ENCODE measurements at places on chromosomes 2 and 18.

GRCh38 chr2:207385903-207386302 is 143.9 kb upstream of the CREB1 start:
- DNase-seq = no peak

DNA sequence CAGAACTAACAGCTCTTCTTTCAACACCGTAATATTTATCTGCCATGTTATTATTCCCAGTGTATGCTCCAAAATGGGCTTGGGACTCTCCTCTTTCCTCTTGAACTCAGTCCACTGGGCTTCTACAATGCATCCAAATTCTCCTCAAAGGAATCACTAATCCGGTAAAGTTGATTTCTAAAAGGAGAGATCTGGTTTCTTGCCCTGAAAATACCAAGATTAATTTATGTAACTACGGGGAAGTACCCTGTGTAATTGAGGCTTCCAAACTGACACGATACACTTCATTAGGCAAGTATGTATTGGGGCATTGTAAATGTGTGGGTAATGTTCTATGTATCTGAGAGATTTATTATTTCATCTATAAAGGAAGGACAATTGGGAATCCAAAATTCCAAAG is 5.7 kb downstream of the NCKAP5 start:
- no peak for DNase-seq

GRCh38 chr2:205834796-205835195 is 152.5 kb downstream of the NRP2 start:
- DNase-seq = no peak

- DNase-seq = no peak
Measured at GRCh38 chr18:39380186-39380725, 1814.7 kb upstream of the CELF4 start.

GRCh38 chr2:32058130-32058529 is 5.2 kb upstream of the SPAST start:
- DNase-seq = no peak

- DNase-seq = no peak
Measured at GRCh38 chr2:74851191-74851566, 17.3 kb downstream of the HK2 start.

DNA sequence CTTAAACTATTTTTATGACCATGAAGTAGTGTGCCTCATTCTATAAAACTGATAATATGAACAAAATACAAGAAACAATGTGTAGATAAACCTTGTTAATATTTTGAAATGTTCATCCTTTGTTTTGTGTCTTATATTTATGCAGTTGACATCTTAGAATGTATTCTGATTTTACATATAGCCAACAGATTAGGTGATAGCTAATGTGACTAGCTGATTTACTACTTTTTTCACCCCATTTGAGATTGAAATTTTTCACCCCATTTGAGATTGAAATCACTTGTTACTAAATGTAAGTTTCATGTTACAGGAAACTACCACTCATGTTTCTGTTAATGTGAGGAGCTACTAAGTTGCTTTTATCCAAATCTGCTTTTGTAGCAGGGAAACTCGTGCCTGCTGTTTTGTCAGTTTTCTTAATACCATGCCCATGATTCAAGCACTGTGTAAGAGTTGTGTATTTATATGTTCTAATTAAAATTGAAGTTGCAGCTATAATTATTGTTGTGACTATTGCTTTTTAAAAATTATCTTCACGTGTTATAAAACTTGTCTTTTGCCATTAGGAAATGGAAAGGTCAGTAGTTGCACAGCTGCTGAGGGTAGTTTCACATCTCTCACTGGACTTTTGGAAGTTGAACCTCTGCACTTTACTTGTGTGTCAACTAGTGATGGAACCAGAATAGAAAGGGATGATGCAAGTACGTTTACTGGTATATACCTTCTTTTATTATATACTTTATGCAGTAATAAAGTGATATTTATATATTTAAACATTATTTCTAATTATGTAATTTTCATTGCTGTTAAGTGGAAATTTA is 96.6 kb downstream of the BIRC6 start:
- no peak for DNase-seq

- no peak for DNase-seq
Measured at GRCh38 chr2:107259408-107260195, 373.6 kb upstream of the ST6GAL2 start.

DNA sequence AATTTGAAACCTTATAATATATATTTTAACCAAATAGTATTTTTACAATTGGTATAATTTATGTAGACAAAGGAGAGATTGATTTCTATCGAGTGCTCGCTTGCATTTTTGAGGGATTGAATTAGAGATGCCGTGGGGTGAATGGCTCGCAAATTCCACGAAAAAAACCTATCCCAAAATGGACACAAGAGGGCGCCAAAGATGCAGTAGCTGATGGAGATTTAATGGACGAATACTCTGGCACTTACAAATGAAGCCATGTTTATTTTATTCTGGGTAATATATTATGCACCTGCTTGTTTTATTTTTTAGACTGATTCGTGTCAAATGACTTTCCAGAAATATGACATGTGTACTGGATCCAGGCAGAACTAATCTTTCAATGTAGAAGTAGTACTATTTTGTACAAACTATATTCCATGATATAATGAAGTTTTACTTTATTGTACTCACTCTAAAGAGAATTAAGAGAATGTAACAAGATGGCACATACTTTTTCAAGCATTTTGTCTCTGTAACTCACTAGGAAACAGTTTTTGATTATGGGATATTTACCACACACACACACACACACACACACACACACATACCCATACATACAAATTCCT is 505.4 kb downstream of the PLCL1 start:
- DNase-seq = no peak

GRCh38 chr2:120396013-120396860 is 50.3 kb downstream of the INHBB start:
- DNase-seq = no peak

DNA sequence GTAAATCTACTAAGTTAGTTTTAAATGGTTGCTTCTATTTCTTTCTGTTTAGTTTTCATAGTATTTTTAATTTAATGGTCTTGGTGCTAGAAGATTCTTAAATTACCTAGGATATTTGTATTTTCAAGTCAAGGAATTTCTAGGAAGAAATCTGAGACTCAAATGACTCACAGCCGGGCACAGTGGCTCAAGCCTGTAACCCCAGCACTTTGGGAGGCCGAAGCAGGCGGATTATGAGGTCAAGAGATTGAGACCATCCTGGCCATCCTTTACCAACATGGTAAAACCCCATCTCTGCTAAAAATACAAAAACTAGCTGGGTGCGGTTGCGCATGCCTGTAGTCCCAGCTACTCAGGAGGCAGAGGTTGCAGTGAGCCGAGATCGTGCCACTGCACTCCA is 95.5 kb downstream of the C2orf74 start:
- DNase-seq = no peak

GRCh38 chr2:211836409-211836808 is 702.2 kb downstream of the ERBB4 start:
- DNase-seq = no peak

GRCh38 chr2:10834068-10834655 is 21.6 kb upstream of the PDIA6 start:
- no peak for DNase-seq

DNA sequence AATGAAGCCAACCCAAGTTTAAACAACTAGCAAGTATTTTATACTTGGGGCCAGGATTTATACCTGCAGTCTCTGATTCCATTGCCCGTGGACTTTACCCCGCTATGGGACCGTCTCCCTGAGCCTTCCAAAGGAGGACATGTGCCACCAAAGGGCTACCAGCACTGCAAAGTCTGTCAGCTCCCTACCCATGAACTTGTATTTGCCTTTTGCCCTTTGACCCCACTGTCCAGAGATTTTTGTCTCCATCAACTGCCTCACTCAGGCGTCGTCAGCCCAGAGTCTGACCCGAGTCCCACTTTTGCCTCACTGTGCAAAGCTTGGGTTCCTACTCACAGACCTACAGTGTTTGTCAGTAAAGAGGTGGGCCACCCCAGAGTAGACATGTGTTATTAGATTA is 40.6 kb downstream of the B3GNT2 start:
- DNase-seq = no peak

DNA sequence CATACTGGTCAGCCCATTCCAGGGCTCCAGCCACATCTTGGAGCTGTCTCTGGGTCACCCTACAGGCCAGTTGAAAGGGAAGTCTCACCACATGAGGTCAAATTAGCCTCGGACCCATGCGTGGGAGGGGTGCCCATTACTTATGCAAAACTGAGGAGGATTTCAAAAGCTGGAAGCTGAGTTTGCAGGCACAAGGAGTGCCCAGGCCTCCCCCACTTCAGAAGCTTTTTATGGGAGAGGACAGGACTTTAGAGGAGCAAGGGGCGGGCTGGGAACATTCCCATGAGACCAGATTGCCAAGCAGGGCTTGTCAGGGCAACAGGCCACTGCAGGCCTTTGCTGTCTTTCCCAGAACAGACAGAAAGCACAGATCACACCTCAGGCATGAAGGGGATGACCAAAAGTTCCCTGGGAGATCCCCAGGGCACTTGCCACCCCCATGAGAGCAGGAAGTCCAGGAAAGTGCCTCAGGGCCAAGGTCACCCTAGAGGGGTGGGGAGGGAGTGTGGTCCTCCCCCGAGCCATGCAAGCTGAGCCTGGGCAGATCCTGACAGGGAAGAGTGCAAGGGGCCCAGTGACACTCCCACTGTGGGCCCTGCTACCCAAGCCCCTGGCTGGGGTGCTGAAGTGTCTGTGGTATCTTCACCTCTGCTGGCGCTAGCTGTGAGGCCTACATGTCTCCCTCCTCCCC is 267.7 kb downstream of the BCL11A start:
- no peak for DNase-seq

GRCh38 chr2:64543008-64543697 is 19.0 kb downstream of the AFTPH start:
- DNase-seq = no peak

GRCh38 chr2:68292108-68292710 is 27.5 kb downstream of the CNRIP1 start:
- DNase-seq = peak; percentile 18

- DNase-seq = no peak
Measured at GRCh38 chr18:31205273-31205672, 42.6 kb upstream of the DSC1 start.

DNA sequence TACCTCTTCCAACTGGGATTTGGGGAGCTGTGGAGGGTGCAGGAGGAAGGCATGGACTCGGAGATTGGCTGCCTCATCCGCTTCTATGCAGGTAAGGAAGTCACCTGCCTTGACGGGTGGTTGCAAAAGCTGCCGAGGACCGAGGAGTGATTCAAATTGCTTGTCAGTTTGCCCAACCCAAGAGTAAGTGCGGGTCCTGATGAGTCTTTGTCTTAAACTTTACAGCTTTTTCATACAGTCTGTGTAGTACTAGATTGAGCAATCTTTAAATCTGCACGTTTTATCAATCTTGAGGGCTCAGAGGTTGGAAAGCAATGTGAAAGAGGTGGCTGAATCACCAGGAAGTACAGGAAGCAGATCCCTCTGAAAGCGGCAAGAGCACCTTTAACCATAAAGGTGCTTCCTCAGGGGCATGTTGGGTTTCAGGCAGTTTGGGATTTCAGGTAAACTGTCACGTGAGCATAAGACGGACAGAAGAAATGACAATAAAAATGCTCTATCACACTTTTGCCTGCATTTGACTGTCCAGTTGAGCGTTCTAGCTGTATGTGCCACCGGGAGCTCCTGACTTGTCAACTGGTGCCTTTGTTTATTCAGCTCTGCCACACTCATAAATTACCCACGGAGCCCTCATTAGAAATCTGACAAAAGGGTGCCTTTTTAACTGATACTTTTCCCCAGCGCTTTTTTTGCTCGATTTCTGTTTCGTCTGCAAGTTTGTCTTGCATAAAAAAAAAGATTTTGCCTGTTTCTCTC is 2.0 kb downstream of the PHLPP1 start:
- DNase-seq = no peak

DNA sequence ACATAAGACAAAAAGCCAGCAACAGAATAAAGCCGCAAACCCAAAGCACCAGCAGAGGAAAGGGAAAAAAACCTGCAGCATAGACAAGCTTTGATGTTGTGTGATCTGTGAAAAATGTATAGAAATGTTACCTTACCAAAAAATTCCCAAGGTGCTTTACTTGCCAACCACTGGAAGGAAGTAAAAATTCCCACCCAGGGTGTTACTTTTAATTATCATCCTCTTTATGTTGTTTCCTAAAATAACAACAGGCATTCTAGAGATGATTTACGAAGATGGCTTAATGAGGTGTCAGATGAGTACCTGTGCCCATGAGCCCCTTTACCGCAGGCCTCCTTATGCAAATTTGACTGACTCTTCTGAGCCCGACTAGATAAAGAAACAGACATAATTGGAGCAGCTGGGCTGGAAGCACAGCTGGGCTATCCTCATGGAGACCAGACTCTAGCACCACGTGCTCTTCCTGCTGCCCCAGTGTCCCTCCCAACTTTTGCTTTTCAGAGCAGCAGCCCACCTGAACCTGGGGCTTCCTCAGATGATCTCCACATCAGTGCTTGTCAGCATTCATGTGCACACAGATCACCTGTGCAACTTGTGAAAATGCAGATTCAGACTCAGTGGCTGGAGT is 41.5 kb downstream of the SRSF7 start:
- no peak for DNase-seq

DNA sequence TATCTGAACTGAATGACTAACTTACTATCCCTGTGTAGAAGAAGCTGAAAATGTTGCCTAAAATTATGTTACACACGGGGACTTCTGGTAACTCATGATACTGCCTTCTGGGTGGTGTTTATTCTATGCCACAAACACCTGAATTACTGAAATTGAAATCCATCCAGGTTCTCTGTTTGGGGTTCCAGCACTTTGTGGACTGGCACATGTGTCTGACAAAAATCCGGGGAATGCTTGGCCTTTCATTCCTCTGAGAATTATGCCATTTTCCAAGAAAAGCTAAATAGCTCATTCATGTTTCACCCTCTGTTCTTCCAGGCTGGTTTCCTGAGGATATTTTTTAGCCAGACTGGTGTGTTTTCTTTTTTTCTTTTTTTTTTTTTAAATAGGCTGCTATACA is 59.5 kb upstream of the POU3F3 start:
- DNase-seq = no peak

GRCh38 chr2:236816197-236817170 is 246.9 kb downstream of the ACKR3 start:
- DNase-seq = no peak

DNA sequence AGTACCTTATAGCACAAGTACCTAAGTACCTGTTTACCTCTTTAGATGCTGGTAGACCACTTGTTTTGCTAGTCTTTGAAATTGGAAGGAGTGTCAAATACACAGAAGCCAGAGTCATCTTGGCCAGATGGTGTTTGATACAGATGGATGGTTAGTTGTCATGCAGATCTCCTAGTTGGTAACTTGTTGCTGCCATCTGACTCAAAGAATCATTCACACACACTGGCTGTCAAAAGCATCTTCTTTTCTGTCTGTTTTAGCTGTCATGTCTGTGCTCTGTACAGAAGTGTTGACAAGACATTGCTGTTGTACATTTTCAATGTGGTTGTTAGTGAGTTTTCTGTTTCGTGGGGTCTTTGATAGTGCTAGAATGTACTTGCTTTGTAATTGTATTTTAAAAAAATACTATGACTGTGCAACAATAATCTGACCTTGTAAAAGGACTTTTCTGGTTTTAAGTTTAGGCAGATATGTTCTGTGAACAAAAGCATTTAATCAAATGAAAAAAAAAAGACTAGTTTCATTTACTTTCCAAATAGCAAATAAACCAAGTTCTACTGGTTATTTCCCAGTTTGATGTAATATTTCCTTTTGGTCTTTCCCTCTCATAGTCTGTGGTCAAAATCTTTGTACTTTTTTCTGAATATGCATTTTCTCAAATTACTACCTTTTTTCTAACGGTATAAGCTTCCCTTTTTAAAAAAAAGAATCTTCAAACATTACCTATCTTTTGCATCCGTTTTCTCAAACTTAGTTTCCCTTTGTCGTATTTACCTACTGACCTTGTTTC is 39.9 kb downstream of the TANK start:
- DNase-seq = no peak

- no peak for DNase-seq
Measured at GRCh38 chr2:118986738-118987137, 44.7 kb downstream of the MARCO start.

GRCh38 chr2:127451981-127452380 is 33.8 kb downstream of the PROC start:
- no peak for DNase-seq
